ENCODE measurements at places on chromosomes 2 and 18. TPM values are rescaled to one million over a fixed set of nuclear protein-coding genes. Genes with fewer than 3 reads are reported as not detected.
A peak's percentile ranks its signal among the peaks of the same experiment; 100 is the strongest.

- DNase-seq, result no peak
These were observed 147.1 kb upstream of the OTOS start for GRCh38 chr2:240287496-240288086.

- DNase-seq, result no peak
These were observed 204.9 kb downstream of the FAM210A start for GRCh38 chr18:13521418-13521817.

GRCh38 chr2:224401641-224402342 lies at the start of gene FAM124B:
Gene FAM124B (minus strand): TSS chr2:224402107. CDS start chr2:224401768, 339 bp downstream.
- peak; percentile 43 for DNase-seq

DES gene
- 3.4 TPM for total RNA-seq

- DNase-seq, result no peak
These were observed 115.4 kb upstream of the PKDCC start for GRCh38 chr2:41932241-41933045.
